ENCODE measurements at places on chromosomes 11 and 22.

GRCh38 chr11:126519764-126520734 lies 164.6 kb downstream of the ST3GAL4 start:
- DNase-seq: no peak

- no peak for DNase-seq
Observed at GRCh38 chr22:44604991-44605390, 97.0 kb upstream of the PRR5 start.

DNA sequence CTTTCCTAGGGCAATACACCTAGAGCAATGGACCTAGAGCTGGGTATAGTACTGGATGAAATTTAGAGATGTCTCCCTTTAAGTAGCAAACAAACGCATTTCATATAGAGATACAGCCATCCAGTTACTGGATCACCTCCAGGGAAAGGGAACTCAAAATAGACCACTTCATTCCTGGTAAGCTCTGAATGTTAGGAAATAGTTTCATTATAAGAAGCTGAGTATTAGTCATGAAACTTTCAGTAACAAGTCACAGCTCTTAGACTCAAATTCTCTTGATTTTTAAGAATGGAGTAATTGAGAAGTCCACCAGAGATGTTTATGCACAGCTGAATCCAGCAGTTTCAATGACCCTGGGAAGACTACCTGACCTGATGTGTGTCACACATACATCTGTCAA lies 221.9 kb downstream of the FAM76B start:
- no peak for DNase-seq

- DNase-seq: no peak
Observed at GRCh38 chr11:133029107-133029506, 503.2 kb downstream of the OPCML start.

DNA sequence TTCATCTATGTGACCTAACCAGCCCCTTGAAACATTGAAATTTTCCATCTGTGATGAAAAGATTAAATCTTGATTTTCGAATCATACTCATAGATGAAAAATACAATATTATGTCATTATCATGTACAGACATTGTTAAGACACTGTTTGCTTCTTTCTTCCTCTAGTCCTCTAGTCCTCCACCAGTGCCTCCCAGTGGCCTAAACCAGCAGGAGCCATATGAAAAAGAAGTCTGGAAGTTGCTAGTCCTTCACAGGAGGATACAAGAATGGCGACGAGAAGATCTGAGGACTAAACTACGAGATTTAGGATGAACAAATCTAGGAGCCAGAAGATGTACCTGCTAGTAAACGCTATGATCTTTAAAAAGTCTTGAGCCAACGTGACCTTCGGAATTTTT lies 134.1 kb downstream of the SLC17A6 start:
- DNase-seq: no peak

GRCh38 chr11:79809487-79809886 lies 368.7 kb upstream of the TENM4 start:
- no peak for DNase-seq

- peak; percentile 16 for DNase-seq
Observed at GRCh38 chr22:43862074-43862881, at the start of gene SULT4A1. Gene SULT4A1, minus strand, starts transcription at chr22:43862513. Its CDS starts 131 bp downstream, at chr22:43862382.

GRCh38 chr11:74468058-74468457 lies 709 bp upstream of the KCNE3 start:
- DNase-seq: no peak

GRCh38 chr22:38531251-38531938 lies 25.3 kb upstream of the DDX17 start:
- DNase-seq: no peak

GRCh38 chr11:12414611-12415010 lies 37.2 kb downstream of the PARVA start:
- DNase-seq: no peak

DNA sequence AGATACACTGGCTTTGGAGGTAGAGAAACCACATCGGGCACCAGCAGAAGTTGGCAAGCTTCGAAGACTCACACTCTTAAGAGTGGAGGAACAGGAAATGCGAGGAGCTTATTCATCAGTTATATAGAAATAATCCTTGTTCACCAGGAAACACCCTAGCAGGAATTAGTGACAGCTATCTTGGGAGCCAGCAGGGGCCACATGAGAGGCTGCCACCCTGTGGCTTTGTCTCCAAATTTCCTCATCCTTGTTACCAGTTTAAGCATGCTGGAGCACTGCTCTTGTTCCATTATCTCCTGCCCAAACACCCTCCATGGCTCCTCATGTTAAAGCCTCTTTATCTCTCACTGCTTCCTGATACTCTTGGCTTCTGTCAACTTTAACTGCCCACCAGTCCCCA lies 131.0 kb downstream of the PLEKHA7 start:
- DNase-seq: no peak

GRCh38 chr11:390175-390574 lies 3.8 kb upstream of the PKP3 start:
- no peak for DNase-seq

DNA sequence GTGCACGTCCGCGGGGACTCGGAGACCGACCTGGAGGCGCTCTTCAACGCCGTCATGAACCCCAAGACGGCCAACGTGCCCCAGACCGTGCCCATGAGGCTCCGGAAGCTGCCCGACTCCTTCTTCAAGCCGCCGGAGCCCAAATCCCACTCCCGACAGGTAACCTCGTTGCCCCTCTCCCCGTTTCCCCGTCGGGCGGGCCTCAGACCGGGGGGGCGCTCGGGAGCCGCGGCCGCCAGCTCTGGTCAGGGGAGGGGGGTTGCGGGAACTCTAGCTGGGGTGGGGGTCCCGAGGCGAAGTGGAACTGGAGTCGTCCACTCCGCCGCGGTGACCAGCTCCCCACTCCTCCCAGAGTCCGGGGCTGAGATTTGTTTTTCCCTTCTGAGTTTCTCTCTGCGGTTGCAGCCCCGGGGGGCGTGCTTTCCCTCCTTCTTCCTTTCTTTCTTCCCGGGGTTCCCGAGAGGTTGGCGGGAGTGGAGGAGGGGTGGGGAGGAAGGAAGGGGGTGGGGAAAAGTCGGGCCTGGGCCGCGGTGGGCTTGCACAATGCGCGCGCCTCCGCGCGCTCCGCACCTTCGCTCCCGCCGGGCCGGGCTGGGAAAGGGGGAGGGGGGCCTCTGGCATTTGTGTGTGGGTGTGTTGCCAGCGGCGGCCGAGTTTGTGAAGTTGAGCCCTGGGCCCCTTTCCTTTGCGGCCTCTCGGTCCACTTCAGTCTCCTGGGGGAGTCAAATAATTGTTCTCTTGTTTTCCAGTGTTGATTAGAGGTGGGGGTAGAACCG lies 952 bp downstream of the YAP1 start:
- DNase-seq: no peak

DNA sequence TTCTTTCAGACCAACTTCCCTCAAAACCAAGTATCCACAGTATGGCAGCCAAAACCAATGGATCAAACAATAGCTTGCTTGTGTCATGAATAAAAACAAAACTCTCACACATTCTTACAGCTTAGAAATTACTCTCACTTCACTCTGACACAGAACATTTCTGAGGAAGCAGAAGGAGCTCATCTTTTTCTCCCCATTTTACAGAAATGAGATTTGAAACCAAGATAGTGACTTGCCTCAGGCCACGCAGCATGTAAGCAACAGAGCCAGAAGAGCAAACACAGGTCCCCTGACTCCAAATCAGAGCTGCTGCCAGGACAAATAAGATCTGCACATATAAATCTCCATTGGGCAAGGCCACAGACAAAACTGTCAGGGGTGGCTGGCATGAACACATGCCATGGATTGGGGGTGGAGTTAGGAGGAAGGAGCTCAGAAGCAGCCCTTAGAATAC lies 64.8 kb downstream of the RAB30 start:
- no peak for DNase-seq

- DNase-seq: no peak
Observed at GRCh38 chr11:121422675-121423074, 29.4 kb upstream of the SORL1 start.

GRCh38 chr22:22037229-22037628 lies 54.6 kb upstream of the TOP3B start:
- no peak for DNase-seq

DNA sequence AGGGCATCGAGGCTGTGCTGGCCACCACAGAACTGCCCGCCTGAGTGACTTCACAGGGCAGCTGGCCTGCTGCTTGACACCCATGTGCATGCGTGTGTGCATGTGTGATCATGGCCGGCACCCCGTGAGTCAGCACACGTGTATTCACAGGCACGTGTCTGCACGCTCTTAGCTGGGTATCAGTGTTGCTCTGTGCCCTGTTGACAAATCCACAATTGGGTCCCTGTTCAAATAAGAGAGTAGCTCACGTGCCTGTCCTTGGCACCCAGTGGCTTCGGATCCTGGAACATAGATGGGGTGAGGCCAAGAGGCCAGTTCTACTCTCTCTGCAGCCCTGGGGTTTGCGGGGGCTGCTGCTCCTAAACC lies 14.0 kb downstream of the B3GAT1 start:
- no peak for DNase-seq

DNA sequence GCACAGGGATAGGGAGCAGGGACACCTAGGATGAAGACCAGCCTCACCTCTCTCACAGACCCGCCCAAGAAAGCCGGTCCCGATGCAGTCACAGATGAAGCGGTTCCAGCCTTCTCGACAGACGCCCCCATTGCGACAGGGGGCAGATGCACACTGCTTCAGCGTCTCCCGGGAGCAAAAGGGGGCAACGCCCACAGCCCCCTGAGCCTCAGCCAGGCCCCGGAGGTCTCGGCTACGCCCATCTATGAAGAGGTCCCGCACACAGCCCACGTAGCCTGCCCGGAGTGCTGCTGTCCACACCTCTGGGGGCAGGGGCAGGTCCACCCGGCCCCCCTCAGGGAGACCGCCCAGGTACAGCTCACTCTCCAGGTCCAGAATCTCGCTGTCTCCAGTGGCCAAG lies 62.3 kb downstream of the NRXN2 start:
- DNase-seq: no peak

DNA sequence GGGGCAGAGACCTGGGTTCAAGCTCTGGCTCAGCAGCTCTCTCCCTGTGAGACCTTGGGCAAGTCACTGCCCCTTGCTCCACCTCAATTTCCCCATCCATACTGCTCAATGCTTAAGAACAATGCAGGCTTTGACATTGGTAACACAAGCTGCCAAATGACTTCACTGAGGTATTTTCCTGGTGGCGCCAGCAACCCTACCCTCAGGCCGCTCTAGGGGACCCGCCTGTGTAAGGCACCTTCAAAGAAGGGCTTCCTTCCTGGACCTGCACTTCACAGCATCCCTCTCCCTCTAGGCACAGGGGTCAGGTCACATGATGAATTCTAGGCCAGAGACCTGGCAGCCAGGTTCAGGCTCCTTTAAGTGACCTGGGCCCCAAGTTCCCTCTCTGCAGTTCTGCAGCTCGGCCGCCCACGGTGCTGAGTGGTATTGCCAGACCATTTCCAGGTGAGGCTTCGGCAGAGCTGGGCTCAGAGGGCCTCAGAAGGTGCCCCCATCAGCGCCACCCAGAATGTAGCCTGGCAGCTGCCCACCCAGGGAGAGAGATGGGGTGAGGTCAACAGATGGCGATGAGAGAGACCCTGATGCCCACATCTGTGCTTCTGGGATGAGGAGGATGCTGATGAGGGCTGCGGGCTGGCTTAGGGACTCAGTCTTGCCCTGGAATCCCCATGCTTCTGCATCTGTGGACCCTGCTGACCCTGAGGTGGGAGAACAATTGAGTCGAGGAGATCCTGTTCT lies 4.5 kb downstream of the WNT11 start:
- no peak for DNase-seq

DNA sequence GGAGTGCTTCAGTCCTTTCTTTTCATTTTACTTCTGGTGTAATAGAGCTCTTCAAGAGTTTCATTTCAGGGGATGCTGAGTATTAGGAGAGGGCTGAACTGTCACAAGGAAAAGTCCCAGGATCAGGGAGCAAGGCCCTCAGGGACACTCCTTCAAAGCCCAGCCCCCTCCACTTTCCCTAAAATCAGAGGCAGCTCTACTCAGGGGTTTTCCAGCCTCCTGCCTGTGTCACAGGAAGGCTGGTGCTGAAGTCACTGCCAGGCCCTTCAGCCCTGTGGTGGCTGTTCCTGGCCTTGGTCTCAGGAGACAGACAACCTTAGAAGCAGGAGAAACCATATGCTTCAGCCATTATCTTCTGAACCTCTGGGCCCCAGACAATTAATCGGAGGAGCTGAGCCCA lies 36.4 kb upstream of the KIRREL3 start:
- DNase-seq: no peak

DNA sequence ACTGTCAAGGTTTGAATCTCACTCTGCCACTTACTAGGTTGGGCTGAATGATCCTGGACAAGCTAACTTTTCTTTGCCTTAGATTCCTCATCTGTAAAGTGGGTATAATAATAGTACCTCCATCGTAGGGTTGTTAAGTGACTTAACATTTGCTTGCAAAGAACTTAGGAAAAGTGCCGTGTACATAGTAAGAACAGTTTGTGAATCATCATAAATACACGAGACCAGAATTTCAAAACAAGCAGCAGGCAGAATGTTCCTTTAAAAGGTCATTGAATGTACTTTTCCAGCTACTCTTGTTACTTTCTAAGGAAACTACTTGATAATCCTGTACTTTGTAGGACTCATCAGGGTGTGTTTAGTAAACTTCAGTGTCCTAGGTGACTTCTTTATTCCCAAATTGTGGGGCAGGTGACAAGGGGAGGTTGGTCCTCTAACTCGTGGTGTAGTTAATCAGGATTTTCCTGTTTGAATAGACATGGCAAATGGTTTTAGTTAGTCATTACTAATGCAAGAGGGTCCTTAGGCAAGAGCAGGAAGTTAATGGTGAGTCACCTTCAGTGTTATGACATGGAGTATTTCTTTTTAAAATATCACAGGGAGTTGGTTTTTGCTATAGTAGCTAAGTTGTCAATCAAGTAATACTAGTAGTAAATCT lies 67.9 kb downstream of the YAP1 start:
- DNase-seq: no peak

DNA sequence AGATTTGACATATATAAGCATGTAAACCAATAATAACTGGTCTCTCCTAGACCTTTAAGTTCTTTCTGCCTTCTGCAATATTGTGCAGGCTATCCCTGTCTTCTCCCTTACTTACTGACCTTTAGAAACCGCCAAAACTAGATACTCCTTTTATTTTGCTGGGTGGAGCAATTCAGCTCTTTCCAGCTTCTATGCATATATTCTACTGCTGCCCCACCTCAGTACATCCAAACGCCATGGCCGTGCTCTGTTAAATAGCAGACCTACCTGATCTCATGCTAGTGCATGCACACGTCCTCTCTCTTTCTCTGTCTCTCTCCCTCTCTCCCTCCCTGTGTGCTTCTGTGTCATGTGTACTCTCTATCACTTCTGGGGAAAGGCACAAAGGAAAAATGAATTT lies 76.7 kb upstream of the CAPRIN1 start:
- DNase-seq: no peak

- no peak for DNase-seq
Observed at GRCh38 chr11:106156290-106156937, 79.0 kb downstream of the AASDHPPT start.

- DNase-seq: no peak
Observed at GRCh38 chr11:44217432-44217831, 92.5 kb downstream of the ALX4 start.

Measured in cerebellar nuclear complex (tissue), 1 donor.